ENCODE measurements at places on chromosomes 5 and 9.

DNA sequence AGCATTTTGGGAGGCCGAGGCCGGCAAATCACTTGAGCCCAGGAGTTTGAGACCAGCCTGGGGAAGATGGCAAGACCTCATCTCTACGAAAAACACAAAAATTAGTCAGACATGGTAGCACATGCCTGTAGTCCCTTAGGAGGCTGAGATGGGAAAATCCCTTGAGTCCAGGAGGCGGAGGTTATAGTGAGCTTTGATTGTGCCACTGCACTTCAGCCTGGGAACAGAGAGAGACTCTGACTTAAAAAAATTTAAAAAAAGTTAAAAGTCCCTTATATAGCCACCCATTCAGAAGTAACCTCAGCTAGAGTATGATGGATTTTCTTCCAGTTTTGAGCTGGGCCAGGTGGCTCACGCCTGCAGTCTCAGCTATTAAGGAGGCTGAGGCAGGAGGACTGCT, 72.4 kb downstream of the UGCG start:
- no peak overlapping the region for H3K27ac ChIP-seq
- H3K36me3 ChIP-seq: no peaks in the 10 kb centered on the region
- H3K4me3 ChIP-seq: no peak overlapping the region
- no peaks in the 10 kb centered on the region for H3K27me3 ChIP-seq

DNA sequence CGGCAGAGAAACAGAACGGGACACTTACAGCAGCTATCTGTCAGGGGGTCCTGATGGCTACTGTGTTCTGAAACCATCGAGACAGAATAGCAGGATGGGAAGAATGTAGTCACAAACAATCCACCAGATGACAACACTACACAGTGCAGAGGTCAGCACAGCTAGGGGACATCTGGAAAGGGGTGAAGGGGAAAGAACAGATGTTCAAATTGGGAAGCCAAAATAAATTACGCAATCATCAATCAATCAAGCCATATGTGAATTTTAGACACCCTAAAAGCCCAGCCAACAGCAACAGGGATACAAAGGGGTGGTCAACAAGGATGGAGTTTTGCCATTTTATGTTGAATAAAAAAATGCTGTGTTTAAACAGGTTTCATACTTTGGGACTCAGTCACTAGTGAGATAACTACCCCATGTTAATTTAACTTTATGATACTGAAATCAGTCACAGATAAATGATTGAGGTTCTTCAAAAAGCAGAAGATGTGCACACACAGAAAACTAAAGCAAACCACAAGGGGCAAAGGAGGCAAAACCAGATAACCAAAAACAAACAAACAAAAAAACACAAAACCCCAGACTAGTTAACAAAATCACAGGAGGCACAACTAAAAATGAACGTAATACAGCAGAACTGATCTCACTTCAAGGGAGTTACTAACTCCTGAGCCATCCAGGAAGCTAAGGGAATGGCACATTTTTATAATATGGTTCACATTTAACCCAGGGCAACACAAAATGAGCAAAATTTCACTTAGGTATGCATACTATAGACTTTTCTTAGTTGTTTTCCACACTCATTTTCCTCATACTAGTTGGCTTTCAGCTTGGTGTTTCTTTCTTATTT, 65.9 kb downstream of the HABP4 start:
- H3K4me3 ChIP-seq: no peak overlapping the region
- no peaks in the 10 kb centered on the region for H3K27me3 ChIP-seq
- no peak for DNase-seq
- H3K4me1 ChIP-seq: no peaks in the 10 kb centered on the region
- H3K36me3 ChIP-seq: no peaks in the 10 kb centered on the region

DNA sequence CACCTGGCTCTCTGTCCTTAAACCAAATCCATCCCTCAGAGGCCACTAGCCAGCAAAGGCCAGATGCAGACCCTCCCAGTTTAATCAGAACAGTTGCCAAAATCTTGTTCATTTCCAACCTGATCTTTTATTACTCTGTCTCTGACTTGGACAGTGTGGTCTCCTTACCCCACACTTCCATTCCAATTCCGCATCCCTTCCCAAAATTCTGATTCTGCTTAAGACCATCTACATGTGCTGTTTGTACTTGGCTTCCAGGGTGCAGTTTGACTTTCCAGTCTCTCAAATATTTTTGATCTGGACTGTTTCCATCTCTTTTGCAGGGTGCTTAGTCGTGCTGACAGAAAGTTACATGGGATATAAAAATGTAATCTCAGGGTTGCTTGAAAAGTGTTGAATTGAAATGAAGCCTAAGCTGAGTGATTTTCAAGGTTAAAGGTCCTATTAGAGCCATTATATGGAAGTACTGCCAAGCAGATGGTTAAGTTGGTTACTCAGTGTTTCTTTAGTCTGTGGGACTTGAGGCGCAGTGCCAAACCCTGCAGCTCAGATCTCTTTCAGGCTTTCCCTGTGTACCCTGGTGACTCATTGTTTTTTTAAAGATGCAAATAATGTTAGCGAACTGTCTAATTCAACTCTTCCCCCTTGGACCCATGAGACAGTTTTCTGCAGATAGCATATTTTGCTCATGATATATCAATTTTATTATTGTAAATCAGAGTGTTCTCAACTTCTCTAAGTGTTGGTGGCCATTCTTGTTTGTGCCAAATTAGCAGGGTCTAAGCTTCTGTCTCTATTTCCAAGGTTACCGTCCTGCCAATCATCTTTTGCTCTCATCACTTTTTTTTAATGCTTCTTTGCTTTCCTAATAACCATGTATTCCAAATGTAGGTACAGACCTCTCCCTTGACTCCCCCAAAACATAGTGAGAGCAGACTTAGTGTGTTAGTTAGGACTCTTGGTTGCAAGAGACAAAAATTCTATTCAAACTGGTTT, 18.2 kb upstream of the DCP2 start:
- H3K4me3 ChIP-seq: no peak overlapping the region
- peak; percentile 52 for DNase-seq
- H3K27ac ChIP-seq: no peak overlapping the region
- H3K36me3 ChIP-seq: no peaks in the 10 kb centered on the region
- H3K27me3 ChIP-seq: peaks cover 1% of the 10 kb centered on the region
- peaks cover 22% of the 10 kb centered on the region for H3K4me1 ChIP-seq

DNA sequence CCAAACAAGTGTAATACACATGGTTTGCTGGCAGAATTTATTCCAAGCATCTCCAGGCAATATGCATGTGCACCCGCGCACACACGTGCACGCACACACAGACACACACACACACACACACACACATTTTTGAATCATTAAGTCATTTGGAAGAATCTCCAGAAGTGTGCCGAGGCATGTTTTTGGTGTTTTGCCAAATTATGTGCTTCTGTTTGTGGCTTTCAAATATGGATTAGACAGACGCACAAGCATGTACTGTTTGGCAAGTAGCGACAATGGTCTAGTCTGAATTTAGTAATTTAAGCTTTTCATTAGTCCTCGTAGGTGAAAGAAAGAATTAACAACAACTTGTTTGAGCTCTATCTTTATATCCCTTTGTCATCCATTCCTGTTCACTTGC, 36.7 kb downstream of the NFIB start:
- H3K36me3 ChIP-seq: no peaks in the 10 kb centered on the region
- no peak overlapping the region for H3K27ac ChIP-seq
- no peaks in the 10 kb centered on the region for H3K4me1 ChIP-seq
- no peak overlapping the region for H3K4me3 ChIP-seq

GRCh38 chr9:102985162-102985895, 9.8 kb upstream of the CYLC2 start:
- H3K27me3 ChIP-seq: no peaks in the 10 kb centered on the region
- H3K4me3 ChIP-seq: no peak overlapping the region
- H3K36me3 ChIP-seq: no peaks in the 10 kb centered on the region
- no peak overlapping the region for H3K27ac ChIP-seq
- DNase-seq: no peak
- H3K4me1 ChIP-seq: no peaks in the 10 kb centered on the region

GRCh38 chr9:89473762-89474469, 24.0 kb downstream of the SEMA4D start:
- peaks cover 87% of the 10 kb centered on the region for H3K4me1 ChIP-seq
- H3K4me3 ChIP-seq: peak overlapping the region; percentile 39
- peak overlapping the region; percentile 83 for H3K27ac ChIP-seq

DNA sequence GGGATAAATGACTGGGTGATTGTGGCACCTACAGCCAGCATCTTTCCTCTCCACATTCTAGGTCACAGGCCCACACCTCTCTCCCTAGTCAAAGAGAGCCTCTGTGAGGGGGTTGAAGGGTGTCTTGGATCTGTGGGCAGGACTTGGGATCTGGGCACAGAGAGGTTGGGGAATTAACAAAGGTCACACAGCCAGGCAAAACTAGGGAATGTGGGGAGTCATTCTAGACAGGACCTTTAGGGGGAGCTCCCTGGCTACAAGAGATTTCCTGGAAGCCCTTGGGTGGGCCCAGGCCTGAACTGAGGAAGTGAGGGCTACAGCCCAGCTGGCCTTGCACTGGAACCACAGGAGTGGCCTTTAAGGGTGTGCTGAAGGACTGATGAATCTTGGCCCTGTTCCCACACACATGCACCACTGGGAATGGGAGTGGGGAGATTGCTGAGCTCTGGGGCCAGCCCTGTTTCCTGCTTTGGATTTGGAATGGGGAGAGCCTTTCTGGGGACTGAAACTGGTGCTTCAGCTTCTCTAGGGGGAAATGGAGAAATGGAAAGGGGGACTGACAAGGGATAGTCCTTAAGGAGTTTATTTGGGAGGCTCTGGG, 12.4 kb upstream of the CXXC5 start:
- peak; percentile 42 for DNase-seq
- H3K36me3 ChIP-seq: peaks cover 1% of the 10 kb centered on the region
- H3K4me3 ChIP-seq: peak overlapping the region; percentile 55
- H3K27ac ChIP-seq: peak overlapping the region; percentile 90
- H3K4me1 ChIP-seq: peaks cover 50% of the 10 kb centered on the region
- H3K27me3 ChIP-seq: no peaks in the 10 kb centered on the region

- H3K27me3 ChIP-seq: no peaks in the 10 kb centered on the region
- H3K4me1 ChIP-seq: no peaks in the 10 kb centered on the region
Observed at GRCh38 chr9:1539216-1539615, 475.9 kb upstream of the SMARCA2 start.

DNA sequence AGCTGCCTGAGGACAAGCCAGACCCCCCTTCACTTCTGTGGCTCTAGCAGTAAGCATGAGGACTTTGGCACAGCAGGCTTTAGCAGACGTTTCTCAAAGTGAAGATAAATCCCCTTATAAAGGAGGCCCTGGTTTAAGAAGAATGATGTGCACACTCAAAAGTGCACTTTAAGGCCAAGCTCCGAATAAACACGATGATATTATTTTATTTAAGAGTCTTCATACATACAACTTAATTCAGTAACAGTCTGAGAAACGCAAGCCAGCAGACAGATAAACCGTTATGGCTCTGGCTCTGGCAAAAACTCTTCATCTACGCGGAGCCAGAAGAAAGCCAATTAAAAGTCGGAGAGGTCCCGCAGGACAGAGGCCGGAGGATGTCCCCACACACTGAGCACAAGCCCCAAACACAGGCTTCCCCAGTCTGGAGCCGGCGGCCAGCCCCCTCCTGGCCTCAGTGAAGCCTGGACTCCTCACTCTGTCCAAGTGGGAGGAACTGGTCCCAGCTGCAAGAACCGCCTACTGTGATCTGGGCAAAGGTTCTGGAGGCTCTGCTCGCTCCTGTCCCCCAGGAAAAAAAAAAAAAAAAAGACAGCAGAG, 44.6 kb downstream of the ADAMTS2 start:
- peaks cover 3% of the 10 kb centered on the region for H3K27me3 ChIP-seq
- no peaks in the 10 kb centered on the region for H3K36me3 ChIP-seq
- H3K4me1 ChIP-seq: no peaks in the 10 kb centered on the region
- H3K27ac ChIP-seq: no peak overlapping the region

- H3K4me3 ChIP-seq: no peak overlapping the region
- no peaks in the 10 kb centered on the region for H3K36me3 ChIP-seq
- no peak for DNase-seq
- H3K4me1 ChIP-seq: peaks cover 3% of the 10 kb centered on the region
- no peak overlapping the region for H3K27ac ChIP-seq
Observed at GRCh38 chr5:5342784-5343183, 79.7 kb upstream of the ICE1 start.

DNA sequence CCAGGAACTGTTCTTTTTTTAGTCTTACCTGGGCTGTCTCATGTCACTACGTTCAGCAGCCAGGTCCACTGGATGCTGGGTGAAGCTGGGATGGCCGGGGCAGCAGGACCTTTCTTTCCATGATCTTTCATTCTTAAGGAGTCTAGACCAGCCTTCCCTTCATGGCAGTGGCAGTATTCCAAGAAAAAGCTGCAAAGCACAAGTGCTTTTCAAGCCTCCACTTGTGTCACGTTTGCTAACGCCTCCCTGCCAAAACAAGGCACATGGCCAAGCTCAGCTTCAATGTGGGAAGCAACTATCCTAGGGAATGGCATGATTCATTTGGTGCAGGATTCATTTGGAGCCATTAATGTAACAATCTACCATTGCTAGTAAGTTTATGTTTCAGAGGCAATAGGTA, 94.8 kb downstream of the RCL1 start:
- H3K4me1 ChIP-seq: no peaks in the 10 kb centered on the region
- no peak for DNase-seq
- H3K27ac ChIP-seq: no peak overlapping the region
- no peak overlapping the region for H3K4me3 ChIP-seq
- H3K36me3 ChIP-seq: peaks cover 14% of the 10 kb centered on the region
- H3K27me3 ChIP-seq: no peaks in the 10 kb centered on the region

DNA sequence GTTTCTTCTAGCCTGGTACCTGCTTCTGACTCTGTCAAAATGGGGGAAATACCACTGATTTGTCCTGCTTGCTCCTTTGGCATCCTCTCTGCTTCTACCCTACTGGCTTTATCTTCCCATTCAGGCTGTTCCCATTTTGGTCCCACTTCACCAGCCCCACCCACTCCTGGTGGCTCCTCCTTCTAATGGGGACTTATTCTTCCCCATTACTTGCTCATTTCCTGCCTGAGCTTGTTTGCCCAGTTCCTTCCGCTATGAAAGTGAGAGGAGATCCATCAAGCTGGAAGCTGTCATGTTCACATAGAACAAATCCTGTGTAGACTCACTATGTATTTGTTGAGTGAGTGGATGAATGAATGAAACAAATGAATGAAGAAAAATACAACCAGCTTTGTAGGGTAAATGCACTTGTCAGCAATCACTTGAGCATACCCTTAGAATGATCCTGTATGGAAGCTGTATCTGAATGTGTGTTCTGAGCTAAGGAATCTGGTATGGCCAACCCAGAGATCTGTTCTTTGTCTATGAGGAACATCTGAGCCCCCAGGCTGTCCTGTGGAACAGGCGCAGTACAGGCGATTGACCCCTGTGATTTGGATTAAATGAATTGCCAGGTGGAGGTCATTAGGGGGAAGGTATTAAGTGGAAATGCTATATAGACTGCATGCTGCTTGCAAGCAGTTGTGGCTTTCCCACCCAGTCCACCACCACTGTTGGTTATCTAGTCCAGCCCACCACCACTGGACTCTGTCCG, 89.5 kb downstream of the APBA1 start:
- no peaks in the 10 kb centered on the region for H3K36me3 ChIP-seq
- H3K27me3 ChIP-seq: peaks cover 6% of the 10 kb centered on the region
- no peaks in the 10 kb centered on the region for H3K4me1 ChIP-seq
- DNase-seq: no peak
- no peak overlapping the region for H3K4me3 ChIP-seq

- H3K36me3 ChIP-seq: no peaks in the 10 kb centered on the region
- DNase-seq: no peak
- no peak overlapping the region for H3K27ac ChIP-seq
- H3K27me3 ChIP-seq: peaks cover 4% of the 10 kb centered on the region
- no peaks in the 10 kb centered on the region for H3K4me1 ChIP-seq
Observed at GRCh38 chr5:37811866-37812265, 28.0 kb downstream of the GDNF start.

- H3K27ac ChIP-seq: no peak overlapping the region
- H3K27me3 ChIP-seq: no peaks in the 10 kb centered on the region
- H3K4me1 ChIP-seq: no peaks in the 10 kb centered on the region
- no peaks in the 10 kb centered on the region for H3K36me3 ChIP-seq
- H3K4me3 ChIP-seq: no peak overlapping the region
Observed at GRCh38 chr5:106167766-106168165, 1503.0 kb downstream of the EFNA5 start.
